ENCODE measurements at places on chromosomes 2 and 18.

GRCh38 chr2:200795028-200795440 lies 16.7 kb upstream of the BZW1 start:
- DNase-seq = no peak

DNA sequence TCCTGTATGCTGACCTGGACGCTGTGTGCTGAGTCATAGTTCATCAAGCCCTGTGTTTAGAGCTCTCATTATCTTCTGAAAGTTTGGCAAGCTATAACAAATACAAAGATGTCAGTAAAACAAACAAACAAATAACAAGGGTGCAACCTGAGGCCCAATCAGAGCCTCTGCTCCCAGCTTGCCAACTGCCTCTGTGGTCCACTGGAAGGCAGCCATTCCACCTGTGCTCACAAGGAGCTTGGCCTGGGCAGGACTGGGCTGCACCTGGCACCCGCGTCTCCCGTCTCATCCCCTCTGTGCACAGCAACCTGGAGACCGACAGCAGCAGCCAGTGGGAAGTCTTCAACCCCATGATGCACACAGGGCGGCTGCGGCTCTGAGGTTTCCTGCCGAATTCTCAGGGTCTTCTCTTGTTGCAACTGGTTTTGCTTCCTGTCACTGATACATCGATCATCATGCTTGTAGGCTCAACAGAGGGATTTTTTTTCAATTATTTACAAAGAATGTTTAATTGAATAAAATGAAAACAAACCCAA lies 97.8 kb downstream of the TMEM18 start:
- DNase-seq = no peak

- DNase-seq = no peak
Measured at GRCh38 chr18:25316381-25317018, 35.5 kb downstream of the ZNF521 start.

- no peak for DNase-seq
Measured at GRCh38 chr18:72376256-72376655, 167.9 kb downstream of the CBLN2 start.
